NCI-H1694 treated with DMSO at 0.1 percent for 48 hours (cell line): ENCODE measurements at places on chromosomes 1 and 21.

DNA sequence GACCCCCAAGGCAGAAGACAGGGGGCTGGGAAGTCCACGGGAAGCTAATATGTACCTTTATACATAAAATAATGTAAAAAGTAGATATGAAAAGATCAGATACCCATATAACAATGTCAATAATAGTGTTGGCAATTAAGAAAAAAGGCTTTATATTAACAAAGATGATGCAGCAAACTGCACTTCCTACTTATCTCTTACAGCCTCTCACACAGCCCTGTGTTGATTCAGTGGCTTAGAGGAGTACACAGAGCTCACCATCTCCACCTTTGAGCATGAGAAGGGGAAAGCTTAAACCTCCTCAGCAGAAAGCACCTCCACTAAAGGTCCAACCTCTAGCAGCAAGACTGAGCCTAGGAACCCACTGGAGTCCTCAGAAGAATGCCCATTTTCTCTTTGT, 7.2 kb upstream of the VSIG8 start:
- DNase-seq: no peak

GRCh38 chr1:69305621-69306020, 262.1 kb upstream of the LRRC7 start:
- DNase-seq: no peak

DNA sequence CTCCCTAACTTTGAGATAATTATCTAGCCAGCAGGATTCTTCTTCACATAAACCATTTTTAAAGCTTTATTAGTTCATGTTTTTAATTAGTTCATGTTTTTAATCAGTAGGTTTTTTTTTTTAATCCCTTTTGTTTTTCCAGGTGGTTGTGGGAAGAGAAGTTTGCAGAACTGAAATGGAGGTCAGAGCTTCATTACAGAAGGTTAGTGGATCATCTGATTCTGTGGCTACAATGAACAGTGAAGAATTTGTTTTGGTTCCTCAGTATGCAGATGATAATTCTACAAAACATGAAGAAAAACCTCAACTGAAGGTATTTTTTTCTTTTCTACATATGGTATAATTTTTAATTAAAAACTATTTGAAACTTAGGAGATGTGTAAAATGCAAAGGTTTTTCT, 59.7 kb downstream of the RABGAP1L start:
- DNase-seq: no peak

- DNase-seq: no peak
Measured at GRCh38 chr1:3064296-3064850, 4.6 kb upstream of the PRDM16 start.

GRCh38 chr1:17244821-17245740, 3.8 kb upstream of the PADI3 start:
- peak; percentile 66 for DNase-seq

- no peak for DNase-seq
Measured at GRCh38 chr1:160438317-160438918, 38.1 kb downstream of the VANGL2 start.

GRCh38 chr21:24994717-24995116, 612.6 kb downstream of the MRPL39 start:
- DNase-seq: no peak

GRCh38 chr1:7046314-7046713, 261.1 kb downstream of the CAMTA1 start:
- DNase-seq: no peak

DNA sequence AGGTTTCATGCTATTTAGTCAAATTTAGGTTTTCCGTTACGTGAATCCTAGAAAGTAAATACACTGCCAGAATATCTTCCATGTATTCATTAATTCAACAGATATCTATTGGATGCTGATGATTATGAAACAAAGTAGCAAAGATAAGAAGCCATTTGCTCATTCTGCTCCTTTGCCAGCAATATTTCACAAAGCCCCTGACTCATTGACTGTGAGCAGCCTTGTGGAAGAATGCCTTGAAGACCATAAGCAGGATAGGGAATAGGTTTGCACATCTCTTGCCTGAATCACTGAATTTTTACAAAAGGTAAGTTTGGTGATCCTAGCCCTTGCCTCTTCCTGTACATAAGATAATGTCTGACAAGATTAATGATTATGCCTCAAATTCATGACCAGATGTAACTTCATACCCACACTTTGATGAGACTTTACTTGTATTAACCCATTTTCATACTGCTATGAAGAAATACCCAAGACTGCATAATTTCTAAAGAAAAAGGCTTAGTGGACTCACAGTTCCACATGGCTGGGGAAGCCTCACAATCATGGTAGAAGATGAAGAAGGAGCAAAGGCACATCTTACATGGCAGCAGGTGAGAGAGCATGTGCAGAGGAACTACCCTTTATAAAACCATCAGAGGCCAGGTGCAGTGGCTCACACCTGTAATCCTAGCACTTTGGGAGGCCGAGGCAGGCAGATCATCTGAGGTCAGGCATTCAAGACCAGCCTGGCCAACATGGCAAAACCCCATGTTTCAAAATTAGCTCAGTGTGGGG, 1.6 kb upstream of the PIGK start:
- no peak for DNase-seq

DNA sequence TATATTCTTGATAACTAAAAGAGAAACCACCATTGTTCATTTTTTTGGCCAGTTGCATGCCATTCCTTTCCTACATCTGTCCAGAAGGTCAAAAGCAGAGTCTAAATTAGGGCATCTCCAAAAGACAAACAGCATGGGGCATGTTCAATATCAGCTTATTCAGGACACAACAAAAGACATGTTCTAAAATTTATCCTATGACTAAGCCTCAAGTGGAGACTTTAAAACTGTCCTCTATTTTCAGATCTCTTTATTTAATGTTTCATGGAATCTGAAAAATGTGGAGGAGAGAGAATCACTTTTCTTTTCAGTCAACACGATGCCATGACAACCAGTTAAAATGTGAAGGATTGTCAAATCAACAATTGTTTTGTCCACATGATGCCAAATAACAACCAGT, 303.4 kb upstream of the PRMT6 start:
- no peak for DNase-seq

- DNase-seq: no peak
Measured at GRCh38 chr1:29473161-29473855, 237.0 kb downstream of the PTPRU start.

GRCh38 chr1:187070076-187070475, 241.3 kb downstream of the PLA2G4A start:
- DNase-seq: no peak

DNA sequence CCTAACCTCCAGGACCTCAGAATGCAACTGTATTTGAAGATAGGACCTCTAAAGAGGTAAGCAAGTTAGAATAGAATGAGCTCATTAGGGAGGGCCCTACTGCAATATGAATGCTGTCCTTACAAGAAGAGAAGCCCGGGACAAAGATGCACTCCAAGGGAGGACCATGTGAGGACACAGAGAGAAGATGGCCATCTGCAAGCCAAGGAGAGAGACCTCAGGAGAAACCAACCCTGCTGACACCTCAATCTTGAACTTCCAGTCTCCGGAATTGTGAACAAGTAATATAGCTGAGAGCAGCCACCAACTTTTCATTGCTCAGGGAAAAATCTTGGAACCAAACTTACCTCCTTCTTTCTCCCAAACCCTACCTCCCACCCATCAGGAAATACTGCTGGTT, 15.0 kb upstream of the GALNT2 start:
- no peak for DNase-seq

- DNase-seq: no peak
Measured at GRCh38 chr1:89589515-89589914, 43.4 kb upstream of the LRRC8C start.

DNA sequence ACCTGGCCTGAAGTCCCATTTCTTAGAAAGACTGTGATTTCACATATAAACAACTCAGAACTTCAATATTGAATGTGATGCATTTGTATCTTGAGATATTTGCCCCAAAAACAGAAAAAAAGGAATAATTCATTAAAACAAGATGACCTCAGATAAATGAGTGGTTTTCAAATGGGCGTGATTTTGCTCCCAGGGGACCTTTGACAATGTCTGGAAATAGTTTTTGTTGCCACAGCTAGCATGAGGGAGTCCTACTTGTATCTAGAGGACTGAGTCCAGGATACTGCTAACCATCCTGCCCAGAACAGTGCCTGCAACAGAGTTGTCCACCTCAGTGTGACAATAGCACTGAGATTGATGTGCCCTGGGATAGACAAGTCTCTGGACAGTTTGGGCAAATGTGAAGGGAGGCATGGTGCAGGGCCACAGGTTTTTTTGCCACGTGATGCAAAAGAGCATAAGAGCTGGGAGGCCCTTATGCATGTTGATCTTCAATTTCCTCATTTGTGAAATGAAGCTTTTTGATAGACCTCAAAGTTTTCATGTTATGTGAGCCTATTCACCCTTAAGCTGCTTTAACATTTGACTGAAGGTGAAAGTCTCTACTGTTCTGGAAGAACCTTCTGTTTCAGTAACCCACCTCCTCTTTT, 46.2 kb downstream of the MAP3K7CL start:
- no peak for DNase-seq

DNA sequence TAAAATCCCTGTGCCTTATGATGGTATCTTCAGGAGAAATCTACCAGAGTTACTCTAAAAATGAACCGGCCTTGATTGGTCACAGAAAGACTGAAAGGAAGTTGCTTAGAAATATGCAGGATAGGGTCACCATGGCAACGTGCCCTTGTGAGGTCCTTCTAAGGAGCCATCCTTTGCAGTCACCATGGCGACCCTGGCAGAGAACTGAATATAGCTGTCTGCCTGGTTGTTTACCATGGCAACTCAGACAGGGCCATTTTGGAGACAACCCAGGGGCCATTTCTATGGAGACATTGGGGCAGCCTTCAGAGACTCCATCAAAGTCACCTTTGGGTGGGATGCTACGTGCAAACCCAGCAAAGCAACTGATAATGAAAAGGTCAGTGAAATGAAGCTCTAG, 43.0 kb downstream of the SNX7 start:
- no peak for DNase-seq

DNA sequence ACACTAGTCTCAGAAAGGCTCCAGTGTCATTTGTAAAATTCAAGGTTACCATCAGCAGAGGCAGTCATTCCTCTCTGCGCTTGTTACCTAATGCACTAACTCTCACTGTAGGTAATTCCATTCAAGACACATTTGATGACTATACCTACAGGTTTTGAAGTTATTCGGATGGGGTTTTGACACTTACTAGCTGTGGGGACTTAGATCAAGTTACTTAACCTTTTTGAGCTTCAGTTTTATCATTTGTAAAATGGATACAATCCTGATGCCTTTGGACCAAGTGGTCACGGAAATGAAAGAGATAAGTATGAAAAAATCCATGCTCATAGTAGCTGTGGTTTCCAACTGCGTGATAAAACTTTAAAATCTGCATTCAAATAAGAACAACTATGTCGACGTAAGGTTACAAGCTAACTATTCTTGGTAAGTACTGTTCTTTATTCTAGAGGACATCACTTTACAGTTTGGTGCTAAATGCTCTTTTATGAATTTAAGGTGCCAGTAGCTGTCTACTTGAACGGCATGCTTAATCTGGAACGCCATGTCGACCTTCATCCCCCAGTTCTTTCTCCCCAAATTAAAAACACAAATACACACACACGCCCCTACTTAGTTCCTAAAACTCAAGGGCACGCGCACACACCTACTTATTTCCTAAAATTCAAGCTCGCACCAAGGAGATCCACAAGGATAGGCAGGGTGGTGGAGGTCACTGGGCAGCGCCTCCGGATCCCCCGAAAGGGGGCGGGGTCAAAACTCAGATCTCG, 550 bp upstream of the NFYC start:
- peak; percentile 40 for DNase-seq

DNA sequence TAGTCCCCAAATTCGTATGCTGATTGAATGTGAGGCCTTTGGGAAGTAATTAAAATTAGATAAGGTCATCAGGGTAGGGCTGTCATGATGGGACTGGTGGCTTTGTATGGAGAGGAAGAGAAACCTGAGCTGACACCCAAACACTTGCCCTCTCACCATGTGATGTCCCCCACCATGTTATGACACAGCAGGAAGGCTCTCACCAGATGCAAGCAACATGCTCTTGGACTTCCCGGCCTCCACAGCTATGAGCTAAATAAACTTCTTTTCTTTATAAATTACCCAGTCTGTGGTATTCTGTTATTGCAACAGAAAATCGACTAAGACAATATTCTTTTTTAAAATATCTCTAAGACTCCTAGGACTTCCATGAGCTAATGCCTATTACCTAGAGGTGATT, 43.6 kb upstream of the GUCA2B start:
- DNase-seq: no peak

GRCh38 chr21:39108291-39109162, 74.7 kb downstream of the PSMG1 start:
- DNase-seq: no peak

GRCh38 chr21:14119038-14119437, 91.7 kb downstream of the LIPI start:
- peak; percentile 11 for DNase-seq

GRCh38 chr1:19351873-19352272, 39.7 kb downstream of the SLC66A1 start:
- DNase-seq: no peak

DNA sequence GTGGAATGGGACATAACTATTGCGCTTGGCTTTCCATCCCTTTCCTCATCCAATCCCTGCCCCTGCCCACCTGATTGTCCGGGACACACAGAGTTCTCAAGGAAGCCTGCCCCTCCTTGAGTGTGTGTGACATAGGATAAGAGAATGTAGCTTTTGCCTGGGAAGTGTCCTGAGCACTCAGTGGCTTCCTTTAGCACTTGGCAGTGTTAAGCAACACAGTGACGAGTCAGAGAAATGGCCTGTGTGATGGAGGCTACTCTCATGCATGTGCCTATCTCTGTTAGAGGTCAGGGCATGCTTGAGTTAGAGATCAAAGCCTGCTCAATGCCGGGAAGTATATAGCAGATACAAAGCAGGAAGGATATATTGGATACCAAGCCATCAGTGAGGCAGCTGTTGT, 289.5 kb downstream of the SIPA1L2 start:
- no peak for DNase-seq

DNA sequence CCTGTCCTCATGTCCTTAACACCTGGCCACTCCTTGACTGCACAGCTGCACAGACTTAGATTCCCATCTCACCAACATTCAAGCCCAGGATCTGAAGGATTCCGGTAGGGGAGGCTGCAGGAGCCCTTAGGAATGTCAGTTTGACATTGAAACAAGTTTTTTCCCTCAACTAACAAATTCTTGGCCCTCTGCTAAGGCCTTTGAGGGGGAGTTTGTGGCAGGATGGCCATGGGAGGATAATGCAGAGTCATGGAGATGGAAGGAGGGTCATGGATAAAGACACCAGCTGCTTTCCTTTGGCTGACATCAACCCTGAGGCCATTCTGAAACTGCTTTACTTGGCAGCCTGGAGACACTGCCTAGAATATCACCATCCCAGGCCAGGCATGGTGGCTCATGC, 63.4 kb upstream of the PPP2R5A start:
- no peak for DNase-seq

DNA sequence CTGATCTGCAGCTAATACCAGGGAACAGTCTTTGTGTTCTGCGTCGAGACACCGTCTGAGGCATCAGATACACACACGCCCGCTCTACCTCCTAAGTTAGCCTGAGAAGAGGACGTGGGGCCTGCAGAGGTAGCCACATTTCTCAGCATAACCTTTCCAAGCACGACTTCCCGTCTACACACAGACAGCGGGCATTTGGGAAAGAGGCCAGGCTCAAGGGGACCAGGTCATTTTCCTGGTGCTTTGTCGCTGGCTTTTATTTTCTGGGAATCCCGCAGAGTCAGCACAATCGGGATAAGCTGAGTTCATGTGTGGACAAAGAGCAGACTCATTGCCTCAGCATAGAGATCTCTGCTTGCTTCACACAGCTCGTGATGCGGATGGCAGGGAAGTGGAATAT, 72.5 kb upstream of the SMYD2 start:
- DNase-seq: no peak

GRCh38 chr1:117499071-117499470, 106.8 kb upstream of the TENT5C start:
- no peak for DNase-seq
